ENCODE measurements at places on chromosomes 6 and 20. TPM values are rescaled to one million over a fixed set of nuclear protein-coding genes. Genes with fewer than 3 reads are reported as not detected.

DNA sequence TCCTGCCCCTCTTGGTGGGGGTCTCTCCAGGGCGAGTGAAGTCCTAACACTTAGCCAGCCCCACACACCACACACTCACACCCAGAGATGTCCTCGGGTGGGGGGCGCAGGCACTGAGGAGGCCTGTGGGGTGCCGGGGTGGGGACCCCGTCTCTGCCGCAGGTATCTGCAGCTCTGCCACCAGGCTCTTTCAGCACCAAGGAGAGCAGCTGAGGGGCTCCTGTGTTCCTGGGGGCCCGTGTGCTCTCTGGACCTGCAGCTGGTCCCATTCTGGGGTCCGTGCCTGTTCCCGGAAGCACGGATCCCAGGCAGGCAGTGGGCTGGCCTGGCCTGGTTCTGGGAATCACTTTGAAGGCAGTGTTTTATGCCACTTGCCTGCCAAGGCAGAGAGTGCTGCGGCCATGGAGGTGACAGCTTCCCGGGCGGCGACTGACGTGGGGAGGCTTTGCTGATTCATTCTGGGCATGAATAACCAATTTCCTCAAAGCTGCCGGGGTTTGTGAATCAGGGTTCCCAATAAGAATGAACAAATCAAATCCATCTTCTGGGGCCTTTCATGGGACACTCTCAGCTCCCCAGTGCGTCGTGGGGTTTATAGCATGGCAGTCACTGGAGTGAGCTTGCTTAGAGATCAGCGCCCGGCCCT lies 54.4 kb upstream of the SLCO4A1 start:
- peak; percentile 82 for DNase-seq
- H3K27me3 ChIP-seq, result no peaks in the 10 kb centered on the region
- no peaks in the 10 kb centered on the region for H3K4me1 ChIP-seq

- H3K27ac ChIP-seq, result no peak overlapping the region
- H3K36me3 ChIP-seq, result no peaks in the 10 kb centered on the region
- no peak overlapping the region for H3K4me3 ChIP-seq
- H3K4me1 ChIP-seq, result peaks cover 13% of the 10 kb centered on the region
- H3K27me3 ChIP-seq, result peaks cover 20% of the 10 kb centered on the region
- no peak for DNase-seq
Observed at GRCh38 chr20:3461911-3462677, 8.7 kb upstream of the ATRN start.

DNA sequence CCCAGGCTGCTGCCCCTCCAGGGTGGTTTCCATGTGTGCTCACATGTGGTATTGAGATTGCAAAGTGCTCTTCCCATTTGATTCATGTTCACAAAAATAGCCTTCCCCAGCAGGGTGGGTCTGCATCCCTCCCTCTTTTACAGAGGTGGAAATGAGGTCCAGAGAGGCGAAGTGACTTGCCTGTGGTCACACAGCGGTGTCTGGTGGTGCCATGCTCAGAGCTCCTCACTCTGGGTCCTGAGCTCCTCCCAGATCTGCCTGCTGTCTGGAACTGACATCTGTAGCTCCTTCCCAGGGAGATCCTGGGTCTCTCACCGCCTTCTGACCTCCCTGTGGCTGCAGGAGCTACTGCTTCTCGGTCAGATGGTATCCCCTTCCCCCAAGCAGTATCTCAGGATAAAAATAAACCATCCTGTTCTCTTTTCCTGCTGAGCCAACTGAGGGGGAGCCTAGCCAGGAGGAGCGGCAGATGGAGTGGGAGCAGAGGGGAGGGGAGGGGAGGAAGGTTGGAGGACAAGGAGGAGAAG lies 11.9 kb downstream of the CD40 start:
- H3K36me3 ChIP-seq, result no peaks in the 10 kb centered on the region
- peaks cover 4% of the 10 kb centered on the region for H3K4me1 ChIP-seq
- H3K27ac ChIP-seq, result no peak overlapping the region
- H3K27me3 ChIP-seq, result peaks cover 31% of the 10 kb centered on the region
- H3K4me3 ChIP-seq, result no peak overlapping the region

DNA sequence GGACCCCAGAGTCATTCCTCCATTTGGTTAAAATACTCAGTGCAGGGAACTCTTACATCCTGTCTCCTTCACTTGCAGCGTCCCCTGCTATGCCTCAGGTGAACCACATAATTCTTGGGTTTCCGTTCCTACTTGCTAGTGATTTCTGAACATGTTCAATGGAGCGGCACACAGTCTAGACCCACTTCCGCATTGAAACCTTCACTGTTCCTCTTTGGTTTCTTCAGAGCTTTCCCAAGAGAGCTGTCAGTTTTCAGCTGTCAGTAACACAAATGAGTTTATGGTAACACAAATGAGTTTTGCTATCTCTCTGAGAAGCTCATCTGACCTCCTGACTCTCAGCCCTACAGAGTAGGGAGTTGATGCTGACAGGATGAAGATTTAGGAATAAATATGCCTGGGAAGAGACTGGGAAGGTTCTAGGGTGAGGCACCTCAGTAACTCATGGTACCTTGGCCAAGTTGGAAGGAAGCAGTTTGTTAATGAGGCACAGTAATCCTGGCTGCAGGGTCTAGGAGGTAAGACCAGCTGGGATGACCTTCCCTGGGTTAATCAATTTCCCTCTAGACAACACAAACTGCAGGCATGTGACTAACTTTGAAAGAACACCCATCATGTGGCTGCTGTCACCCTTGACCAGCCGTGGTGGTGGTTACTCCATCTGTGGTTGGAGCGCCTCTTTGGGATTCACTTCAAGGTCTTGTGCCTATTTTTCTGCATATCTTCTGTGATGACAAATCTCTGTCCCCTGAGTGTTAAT lies 5.4 kb downstream of the SYS1 start:
- no peak overlapping the region for H3K4me3 ChIP-seq
- DNase-seq, result no peak
- H3K27me3 ChIP-seq, result peaks cover 14% of the 10 kb centered on the region
- peaks cover 14% of the 10 kb centered on the region for H3K4me1 ChIP-seq

E2F1 gene
- total RNA-seq, result 9.7 TPM

DNA sequence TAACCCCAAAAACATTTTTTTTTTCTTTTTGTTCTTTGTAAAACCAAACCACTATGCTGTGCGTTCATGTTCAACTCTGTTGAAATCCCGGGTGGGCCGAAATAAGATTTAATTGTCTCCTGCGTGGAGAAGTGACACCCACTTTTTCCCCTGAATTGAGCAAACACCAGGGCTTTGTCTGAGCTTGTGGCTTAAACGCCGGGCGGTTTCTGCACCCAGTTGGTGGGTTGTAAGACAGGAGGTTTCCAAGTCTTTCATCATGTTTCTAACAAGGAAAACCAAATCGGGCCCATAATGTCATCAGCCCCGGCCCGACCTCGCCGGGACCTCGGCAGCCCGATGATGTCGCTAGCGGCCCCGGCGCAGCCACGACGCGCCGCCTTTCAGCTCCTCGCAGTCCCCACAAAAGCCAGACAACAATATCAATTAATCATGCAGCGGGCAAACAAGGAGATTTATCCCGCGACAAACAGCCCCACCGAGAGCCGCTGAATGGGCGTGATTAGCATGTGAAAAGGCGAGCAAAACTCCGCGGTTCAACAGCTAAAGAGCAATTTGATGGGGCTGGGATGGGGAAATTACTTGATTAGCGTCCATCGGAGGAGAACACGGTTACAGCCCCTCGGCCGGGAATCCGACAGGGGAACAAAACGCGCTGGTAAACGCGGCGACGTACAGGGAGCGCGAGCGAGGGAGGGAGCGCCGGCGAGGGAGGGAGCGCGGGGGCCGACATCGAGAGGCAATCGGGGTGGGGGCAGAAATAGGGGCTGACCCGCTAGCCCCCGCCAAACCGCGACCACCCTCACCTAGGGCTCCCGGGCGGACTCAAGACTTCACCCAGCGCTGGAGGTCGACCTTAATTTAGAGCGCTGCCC lies 5.3 kb downstream of the LINC00237 start:
- peaks cover 46% of the 10 kb centered on the region for H3K4me1 ChIP-seq
- DNase-seq, result peak; percentile 91
- no peaks in the 10 kb centered on the region for H3K36me3 ChIP-seq
- peak overlapping the region; percentile 43 for H3K4me3 ChIP-seq

DNA sequence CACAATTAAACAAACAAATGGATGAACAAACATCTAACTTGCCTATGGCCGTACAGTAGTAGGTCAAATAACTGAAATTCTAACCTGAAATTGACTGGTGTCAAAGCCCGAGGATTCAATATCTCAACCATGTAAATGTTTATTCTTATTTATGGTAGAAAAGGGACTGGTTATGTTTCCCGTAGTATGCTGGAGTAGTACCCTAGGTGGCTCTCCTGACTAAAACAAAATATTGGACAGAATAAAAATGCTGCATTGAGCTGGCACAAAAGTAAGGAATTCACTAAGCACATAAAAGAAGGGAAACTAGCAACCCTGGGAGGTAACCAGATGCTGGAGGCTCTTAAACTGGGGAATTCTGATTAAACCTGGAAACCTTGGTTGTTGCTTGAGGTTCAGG lies 117.1 kb upstream of the PREP start:
- no peaks in the 10 kb centered on the region for H3K27me3 ChIP-seq
- peaks cover 7% of the 10 kb centered on the region for H3K4me1 ChIP-seq
- H3K27ac ChIP-seq, result no peak overlapping the region
- no peaks in the 10 kb centered on the region for H3K36me3 ChIP-seq

DNA sequence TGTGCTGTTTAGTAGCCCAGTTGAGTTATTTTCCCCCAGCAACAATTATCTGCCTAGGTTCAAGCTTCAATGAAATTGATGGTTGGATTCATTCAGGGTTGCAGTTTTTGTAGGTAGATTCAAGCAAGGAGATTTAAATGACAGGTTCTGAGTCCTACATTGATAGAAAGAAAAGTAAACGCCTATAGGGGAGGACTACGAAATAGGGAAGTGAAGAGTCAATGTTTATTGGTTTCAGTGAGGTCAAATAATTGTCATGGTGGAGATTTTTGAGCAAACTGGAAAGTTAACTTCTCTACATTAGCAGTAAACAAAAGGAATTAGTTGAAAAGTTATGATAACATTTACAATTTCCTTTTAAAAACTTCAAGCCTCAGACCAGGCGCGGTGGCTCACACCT lies 734 bp upstream of the WFDC13 start:
- no peak overlapping the region for H3K27ac ChIP-seq
- no peaks in the 10 kb centered on the region for H3K36me3 ChIP-seq
- peaks cover 8% of the 10 kb centered on the region for H3K4me1 ChIP-seq
- no peaks in the 10 kb centered on the region for H3K27me3 ChIP-seq

BPIFB2 gene
- not detected for total RNA-seq

DNA sequence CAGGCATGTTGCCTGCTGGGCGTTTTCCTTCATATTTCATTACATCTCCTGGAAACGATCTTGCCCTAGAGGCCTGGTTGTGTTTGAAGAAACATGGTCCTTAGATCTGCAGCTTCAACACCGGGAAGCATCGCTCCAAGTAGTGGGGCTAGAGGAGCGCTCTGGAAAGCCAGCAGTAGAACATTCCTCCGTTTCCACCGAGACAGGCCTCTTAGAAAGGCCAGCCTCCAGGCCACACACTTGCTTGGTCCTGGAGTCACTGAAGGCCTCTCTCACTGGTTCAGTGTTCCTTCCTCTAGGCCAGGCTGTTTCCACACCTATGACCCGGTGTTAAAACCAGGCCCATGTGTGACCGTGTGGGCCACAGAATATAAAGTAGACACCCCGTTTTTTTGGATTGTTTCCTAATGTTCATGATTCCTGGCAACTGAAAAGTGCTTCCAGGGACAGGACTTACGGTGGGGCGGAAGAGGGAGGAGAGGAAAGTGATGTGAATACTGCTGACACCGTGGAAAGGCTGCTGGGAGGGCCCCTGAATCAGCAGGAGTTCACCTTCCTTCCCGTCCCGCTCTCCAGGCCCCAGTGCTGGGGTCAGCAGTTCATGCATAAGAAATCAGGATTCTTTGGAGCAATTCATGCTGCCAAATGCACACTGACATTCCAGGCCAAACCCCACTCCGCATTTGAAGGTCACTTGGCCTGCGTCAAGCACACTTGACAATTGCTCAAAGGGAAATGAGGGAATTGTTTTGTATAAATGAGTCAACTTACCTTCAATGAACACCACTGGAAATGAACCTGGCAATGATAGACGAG lies 83.8 kb downstream of the IYD start:
- no peaks in the 10 kb centered on the region for H3K36me3 ChIP-seq
- peaks cover 3% of the 10 kb centered on the region for H3K4me1 ChIP-seq

DNA sequence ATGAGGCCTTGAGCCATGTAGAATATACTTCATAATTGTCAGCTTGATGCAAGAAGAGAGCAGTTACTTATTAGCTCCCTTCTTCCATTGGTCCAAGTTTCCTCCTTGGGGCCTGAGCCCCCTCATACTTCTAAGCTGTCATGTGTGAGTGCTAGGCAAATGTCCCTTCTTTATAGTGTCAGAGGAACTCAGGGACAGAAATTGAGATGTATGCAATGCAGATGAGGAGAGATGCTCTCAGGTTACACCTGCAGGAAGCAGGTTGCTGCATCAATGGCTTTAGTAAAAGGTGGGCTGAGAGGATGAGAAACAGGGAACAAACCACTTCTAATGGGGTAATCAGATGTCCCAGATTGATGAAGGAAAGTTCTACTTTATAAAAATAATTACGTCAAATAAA lies 6.7 kb upstream of the PDSS2 start:
- no peaks in the 10 kb centered on the region for H3K36me3 ChIP-seq
- no peak overlapping the region for H3K4me3 ChIP-seq
- H3K27ac ChIP-seq, result no peak overlapping the region
- H3K27me3 ChIP-seq, result peaks cover under 1% of the 10 kb centered on the region
- peaks cover 22% of the 10 kb centered on the region for H3K4me1 ChIP-seq

BHLHE23 gene
- total RNA-seq, result 0.22 TPM

MAK gene
- 1.7 TPM for total RNA-seq

- H3K4me1 ChIP-seq, result peaks cover 24% of the 10 kb centered on the region
- H3K27ac ChIP-seq, result no peak overlapping the region
- DNase-seq, result peak; percentile 47
- no peaks in the 10 kb centered on the region for H3K27me3 ChIP-seq
Observed at GRCh38 chr6:137571854-137572253, 77.7 kb upstream of the OLIG3 start.

KCNS1 gene
- 0.03 TPM for total RNA-seq

PROKR2 gene
- not detected for total RNA-seq

PABPC1L gene
- total RNA-seq, result 56.3 TPM

GRCh38 chr6:146369866-146370265 lies 173.8 kb upstream of the RAB32 start:
- no peak overlapping the region for H3K27ac ChIP-seq
- H3K4me1 ChIP-seq, result no peaks in the 10 kb centered on the region
- DNase-seq, result no peak

- H3K36me3 ChIP-seq, result no peaks in the 10 kb centered on the region
- no peak for DNase-seq
- no peak overlapping the region for H3K27ac ChIP-seq
- H3K4me3 ChIP-seq, result no peak overlapping the region
- H3K4me1 ChIP-seq, result peaks cover 16% of the 10 kb centered on the region
Observed at GRCh38 chr20:2757969-2758368, 42.5 kb downstream of the CPXM1 start.

- no peak overlapping the region for H3K27ac ChIP-seq
- H3K27me3 ChIP-seq, result no peaks in the 10 kb centered on the region
- peaks cover 6% of the 10 kb centered on the region for H3K4me1 ChIP-seq
- DNase-seq, result no peak
- H3K36me3 ChIP-seq, result peaks cover 22% of the 10 kb centered on the region
Observed at GRCh38 chr20:63711085-63711645, 3.3 kb downstream of the ZGPAT start.

ALDH5A1 gene
- 3.5 TPM for total RNA-seq

- no peak overlapping the region for H3K27ac ChIP-seq
- no peak for DNase-seq
- H3K4me1 ChIP-seq, result peaks cover 3% of the 10 kb centered on the region
- H3K36me3 ChIP-seq, result no peaks in the 10 kb centered on the region
Observed at GRCh38 chr6:102223942-102224341, 830.4 kb downstream of the GRIK2 start.

SNX3 gene
- 67.8 TPM for total RNA-seq

UTRN gene
- 44.3 TPM for total RNA-seq

GRCh38 chr6:119481976-119482375 lies 132.4 kb upstream of the MAN1A1 start:
- no peaks in the 10 kb centered on the region for H3K27me3 ChIP-seq
- H3K36me3 ChIP-seq, result no peaks in the 10 kb centered on the region
- H3K4me3 ChIP-seq, result no peak overlapping the region
- DNase-seq, result no peak

LTB gene
- total RNA-seq, result 0.15 TPM

DEF6 gene
- 0.19 TPM for total RNA-seq

SIRPB1 gene
- 0.62 TPM for total RNA-seq

PKIG gene
- total RNA-seq, result 40.6 TPM
